ENCODE measurements at places on chromosomes 7 and 10.

DNA sequence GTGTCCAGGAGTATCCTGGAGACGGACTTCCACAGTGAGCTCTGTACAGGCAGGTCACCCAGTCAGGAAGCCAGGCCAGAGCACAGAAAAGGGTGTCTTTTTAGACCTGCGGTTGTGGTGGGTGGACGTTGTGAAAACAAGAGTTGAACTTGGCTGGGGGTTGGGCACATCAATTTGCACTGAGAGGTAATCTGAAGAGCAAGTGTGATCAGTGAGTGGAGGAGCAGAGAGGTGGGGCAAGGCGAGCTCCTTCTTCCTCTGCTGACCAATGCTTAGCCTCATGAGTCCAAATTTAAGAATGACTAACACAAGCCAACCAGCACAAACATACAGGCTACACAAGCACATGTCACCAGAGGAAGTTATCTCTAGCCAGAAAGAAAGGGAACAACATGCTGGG is 310.8 kb downstream of the TCERG1L start:
- no peak for DNase-seq

GRCh38 chr10:48791267-48791928 is 106.7 kb downstream of the WDFY4 start:
- DNase-seq: no peak

GRCh38 chr10:77223526-77224460 is 413.8 kb downstream of the KCNMA1 start:
- no peak for DNase-seq

GRCh38 chr10:22764639-22765038 is 50.3 kb upstream of the PIP4K2A start:
- DNase-seq: no peak

DNA sequence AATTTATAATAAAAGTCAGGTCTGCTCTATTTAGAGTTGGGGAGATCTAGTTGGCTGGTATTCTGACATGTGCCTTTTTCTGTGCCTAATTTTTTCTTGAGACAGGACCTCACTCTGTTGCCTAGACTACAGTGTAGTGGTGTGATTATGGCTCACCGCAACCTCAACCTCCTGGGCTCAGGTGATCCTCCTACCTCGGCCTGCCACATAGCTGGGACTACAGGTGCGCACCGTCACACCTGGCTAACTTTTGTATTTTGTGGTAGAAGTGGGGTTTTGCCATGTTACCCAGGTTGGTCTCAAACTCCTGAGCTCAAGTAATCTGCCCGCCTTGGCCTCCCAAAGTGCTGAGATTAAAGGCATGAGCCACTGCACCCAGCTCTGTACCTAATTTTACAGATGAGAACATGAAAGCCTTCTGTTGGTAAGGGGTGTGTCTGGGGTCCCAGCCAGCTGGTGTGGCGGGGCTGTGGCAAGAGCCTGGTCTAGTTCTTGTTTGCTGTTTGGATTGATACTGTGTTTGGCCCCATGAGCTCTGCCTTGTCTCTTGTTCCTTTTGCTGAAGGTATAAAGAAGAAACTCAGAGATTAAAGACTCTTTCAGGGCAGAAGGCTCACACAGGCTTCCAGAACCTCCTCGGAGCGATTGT is 31.4 kb downstream of the POR start:
- DNase-seq: no peak

DNA sequence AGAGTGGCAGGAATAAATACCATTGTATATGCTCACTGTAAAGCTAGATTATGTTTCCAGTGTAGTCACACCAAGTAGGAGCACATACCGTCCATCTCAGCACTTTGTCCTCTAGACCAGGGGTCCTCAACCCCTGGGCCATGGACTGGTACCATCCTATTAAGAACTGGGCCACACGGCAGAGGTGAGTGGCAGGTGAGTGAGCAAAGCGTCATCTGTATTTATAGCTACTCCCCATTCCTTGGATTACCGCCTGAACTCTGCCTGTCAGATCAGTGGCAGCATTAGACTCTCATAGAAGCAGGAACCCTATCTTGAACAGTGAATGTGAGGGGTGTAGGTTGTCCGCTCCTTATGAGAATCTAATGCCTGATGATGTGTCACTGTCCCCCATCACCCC is 735.3 kb downstream of the MAGI2 start:
- no peak for DNase-seq

DNA sequence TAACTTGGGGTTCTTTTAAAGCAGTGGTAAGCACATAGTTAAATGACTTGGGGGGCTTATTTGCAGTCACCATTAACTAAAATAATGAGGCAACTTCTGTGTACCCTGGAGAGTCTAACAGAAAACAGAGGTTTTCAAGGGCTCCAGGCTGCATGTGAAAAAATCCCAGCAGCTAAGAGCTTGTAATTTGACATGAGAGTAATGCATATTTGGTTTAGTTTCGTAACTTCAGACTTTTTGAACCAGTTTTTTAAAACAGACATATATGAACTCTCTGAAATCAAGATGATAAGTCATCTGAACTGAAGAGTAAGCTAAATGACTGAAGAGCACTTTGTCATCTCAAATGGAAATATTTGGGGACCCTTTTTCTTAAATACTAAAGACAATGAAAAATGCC is 40.2 kb upstream of the IFRD1 start:
- DNase-seq: no peak

Measured in GM13977 (cell line).